Lower lobe of right lung (tissue), 2 donors: ENCODE measurements at places on chromosomes 3 and 15.

GRCh38 chr15:76200083-76200465, 111.2 kb downstream of the ETFA start:
- DNase-seq: no peak

DNA sequence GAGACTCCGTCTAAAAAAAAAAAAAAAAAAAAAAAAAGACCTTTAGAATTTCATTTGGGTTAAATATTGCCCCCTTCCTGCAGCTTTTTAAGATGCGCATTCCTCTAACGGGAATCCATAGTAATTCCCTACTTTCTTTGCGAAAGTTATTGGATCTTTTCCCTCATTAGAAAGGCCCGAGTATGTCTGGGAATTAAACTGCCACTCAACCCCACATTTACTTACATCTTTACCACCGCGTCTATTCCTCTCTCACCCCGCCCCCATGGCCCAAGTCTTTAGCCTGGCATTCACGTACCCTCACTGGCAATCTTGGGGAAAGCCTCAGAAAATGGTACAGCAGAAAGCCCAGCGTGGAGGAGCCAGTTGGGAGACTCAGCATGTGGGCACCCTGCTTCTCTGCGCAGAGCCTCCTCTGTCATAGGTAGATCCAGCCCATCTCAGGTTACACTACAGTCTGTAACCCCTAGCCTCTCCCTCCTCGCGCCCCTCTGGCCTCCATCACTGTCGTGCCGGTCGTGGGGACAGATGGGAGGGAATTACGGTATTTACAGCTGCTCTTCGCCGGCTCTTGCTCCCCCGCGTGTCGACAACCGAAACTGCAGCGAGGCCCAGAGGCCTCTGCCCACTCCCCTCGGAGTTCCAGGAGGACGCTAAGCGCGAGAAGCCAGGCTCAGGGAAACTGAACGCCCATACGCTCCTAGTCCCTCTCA, 6.4 kb upstream of the ANKDD1A start:
- DNase-seq: peak; percentile 85

GRCh38 chr15:66677336-66677735, 24.7 kb upstream of the SMAD6 start:
- no peak for DNase-seq

- DNase-seq: no peak
These were observed 21.2 kb downstream of the GCSAM start for GRCh38 chr3:112111785-112112402.

GRCh38 chr15:20106026-20106425, 435.6 kb downstream of the GOLGA6L6 start:
- peak; percentile 56 for DNase-seq

DNA sequence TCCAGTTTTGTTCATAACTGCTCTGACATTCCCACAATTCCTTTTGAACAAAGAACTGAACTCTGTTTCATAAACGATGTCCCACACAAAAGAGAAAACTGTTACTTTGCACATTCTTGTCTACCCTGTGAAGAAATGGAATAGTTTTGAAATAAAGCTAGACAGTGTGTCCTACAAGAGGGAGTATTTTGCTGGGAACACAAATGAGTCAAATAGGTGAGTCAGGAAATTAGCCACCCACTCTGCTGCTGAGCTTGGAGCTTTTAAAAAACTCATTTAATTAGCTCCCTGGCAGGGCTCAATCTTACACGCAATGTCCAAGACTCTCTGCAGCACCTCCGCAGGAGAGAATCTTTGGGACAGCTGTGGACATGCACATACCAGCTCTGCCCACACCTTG, 193.4 kb downstream of the SLC9A9 start:
- no peak for DNase-seq

DNA sequence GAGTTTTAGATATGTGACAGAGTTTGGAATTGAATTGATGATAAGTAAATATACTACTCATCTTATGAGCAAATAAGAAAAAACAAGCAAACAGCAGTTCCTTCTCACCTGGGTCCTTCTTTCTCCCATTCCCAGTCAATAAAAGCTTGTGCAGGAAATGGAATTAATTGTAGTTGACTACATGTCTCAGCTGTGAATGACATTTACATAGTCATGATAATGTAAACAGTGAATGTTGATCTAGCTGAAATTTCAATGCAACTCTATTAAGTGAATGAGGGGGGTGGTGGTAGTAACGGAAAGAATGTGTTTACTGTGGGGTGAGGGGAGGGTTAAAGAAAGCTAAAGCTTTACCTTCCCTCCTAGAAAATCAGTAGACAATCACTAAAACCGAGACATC, 76.2 kb downstream of the NFKBIZ start:
- no peak for DNase-seq

DNA sequence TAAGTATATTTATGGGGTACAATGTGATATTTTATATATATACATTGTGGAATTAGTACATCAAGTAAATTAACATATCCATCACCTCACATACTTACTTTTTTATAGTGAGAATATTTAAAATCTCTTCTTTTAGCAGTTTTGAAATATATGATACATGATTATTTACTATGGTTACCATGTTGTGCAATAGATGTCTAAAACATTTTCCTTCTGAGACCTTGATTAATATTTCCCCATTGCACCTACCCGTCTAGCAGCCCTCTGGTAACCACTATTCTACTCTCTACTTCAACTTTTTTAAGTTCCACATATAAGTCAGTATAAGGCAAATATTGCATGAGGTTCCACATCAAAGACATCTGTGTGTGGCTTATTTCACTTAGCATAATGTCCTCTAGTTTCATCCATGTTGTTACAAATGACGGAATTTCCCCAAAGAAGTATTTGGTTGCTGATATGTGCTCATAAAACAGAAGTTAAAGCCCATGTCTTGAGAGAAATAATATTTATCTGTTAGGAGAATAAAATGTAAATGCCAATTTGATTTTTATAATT, 29.6 kb upstream of the NFKBIZ start:
- no peak for DNase-seq

DNA sequence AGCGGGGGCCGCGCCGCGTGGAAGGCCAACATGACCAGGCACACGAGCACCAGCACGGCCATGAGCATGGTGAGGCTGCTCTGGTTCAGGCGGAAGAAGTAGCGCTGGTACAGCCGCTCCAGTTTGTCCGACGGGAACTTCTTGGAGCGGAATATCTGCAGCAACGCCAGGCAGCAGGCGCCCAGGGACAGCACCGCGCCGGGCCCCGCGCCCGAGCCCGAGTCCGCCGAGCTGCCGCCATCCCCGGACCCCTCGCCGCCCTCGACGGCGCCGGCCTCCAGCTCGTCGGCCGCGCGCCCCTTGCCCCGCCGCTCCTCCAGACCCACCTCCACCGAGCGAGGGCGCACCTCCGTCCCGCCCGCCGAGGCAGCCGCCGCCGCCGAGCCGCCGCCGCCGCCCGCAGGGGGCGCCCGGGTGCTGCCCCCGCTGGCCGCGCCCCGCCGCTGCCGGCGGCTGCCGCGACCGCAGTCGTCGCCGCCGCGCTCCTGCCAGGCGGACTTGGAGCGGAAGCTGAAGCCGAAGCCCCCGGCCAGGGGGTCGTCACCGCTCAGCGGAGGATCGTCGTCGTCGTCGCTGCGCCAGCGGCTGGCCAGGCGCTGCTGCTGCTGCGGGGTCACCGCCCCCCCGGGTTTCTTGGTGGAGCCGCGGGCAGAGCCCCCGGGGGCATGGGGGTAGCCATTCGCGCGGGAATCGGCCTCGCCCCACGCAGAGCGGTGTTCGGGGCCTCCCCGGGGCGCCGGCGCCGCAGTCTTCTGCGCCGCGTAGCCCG, 957 bp downstream of the ADCY5 start:
- no peak for DNase-seq

DNA sequence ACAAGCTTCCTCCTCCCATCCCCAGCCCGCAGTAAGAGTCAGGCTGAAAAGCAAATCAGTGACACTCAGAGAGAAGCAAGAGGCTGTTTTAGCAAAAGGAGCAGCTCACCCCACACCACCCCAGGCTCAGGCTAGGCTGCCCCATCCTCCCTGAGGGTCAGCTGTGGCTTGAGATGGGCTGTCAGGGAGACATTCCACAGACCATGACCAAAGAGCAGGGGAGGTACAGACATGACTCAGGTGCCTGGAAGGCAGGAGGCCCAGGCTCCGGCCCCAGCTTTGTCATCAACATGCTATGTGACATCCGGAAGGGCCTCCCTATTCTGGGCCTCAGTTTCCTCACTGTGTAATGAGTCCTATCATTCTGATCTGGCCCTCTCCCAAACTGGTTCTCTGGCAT, 24.7 kb downstream of the HCN4 start:
- no peak for DNase-seq

DNA sequence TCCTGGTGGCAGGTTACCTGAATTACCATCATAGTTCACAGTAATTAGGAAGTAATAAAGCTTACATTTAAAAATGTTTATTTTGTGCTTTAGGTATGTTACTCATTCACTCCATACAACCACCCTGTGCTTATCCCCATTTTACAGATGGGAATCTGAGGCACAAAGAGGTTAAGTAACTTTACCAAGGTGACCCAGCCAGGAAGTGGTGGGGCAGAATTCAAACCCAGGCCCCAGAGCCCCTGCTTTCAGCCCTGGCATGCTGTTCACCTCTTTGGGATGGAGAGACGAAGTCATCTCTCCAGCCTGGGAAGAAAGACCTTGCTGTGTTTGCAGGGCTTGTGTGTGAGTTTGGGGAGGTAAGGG, 285.6 kb upstream of the TPM1 start:
- no peak for DNase-seq

DNA sequence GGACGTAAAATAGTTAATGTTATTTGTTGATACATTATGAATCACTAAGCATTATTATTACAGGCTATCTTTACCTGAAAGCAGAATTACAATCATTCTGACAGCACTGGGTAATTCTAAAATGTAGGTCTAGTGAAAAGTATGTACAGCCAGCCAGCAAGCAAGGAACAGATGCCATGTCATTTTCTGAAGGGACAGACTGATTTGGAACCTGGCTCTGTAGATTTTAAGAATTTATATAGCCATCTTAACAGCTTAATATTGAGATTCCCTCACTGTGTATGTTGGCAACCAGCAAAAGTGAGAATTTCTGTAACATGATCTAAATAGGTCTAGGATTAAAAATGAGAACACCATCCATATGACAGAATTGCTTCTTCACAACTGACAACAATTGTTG, 359.4 kb downstream of the ZIC4 start:
- no peak for DNase-seq

GRCh38 chr3:194874206-194874605, 188.5 kb downstream of the FAM43A start:
- DNase-seq: no peak

DNA sequence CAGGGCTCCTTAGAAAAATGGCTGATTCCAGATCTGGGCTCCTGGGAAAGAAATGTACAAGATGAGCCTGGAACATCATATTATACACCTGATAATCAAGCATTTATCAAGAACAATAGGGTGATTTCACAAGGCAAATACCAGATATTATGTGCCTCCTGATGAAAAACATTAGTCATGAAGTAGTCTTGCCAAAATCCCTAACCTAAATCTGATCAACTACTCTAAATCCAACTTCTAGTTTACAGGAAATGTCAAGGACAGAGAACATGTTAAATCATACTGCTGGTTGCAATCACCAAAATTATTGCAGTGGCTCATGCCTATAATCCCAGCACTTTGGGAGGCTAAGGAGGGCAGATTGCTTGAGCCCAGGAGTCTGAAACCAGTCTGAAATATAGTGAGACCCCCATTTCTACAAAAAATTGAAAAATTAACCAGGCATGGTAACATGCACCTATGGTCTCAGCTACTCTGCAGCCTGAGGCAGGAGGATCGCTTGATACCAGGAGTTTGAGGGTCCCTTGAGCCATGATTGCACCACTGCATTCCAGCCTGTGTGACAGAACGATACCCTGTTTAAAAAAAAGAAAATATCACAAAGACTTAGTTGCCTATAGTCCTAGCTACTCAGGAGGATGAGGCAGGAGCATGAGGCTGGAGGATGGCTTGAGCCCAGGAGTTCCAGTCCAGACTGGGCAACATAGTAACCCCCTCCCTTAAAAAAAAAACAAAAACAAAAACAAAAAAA, 34.9 kb upstream of the ATP13A3 start:
- DNase-seq: no peak

GRCh38 chr3:41575724-41576123, 376.4 kb downstream of the CTNNB1 start:
- no peak for DNase-seq

GRCh38 chr3:50408443-50408944, 49.2 kb upstream of the TMEM115 start:
- DNase-seq: no peak

DNA sequence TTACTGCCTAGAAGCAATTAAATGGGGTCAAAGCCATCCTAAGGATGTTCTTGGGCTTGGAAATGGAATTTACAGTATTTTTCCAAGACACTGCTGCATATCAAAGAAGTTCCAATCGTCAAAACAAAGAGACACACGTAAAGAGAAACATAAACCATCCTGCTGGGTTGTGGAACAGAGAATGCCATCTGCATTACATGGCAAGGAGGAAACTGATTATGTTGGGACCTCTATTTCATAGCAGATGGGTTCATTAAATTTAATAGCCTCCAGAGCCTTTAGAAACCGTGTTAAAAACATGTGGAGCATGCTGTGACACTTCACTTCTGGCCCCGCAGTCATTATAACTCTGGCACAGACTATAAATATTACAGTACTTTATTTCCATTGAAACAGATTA, 154.6 kb downstream of the LRTM1 start:
- no peak for DNase-seq

DNA sequence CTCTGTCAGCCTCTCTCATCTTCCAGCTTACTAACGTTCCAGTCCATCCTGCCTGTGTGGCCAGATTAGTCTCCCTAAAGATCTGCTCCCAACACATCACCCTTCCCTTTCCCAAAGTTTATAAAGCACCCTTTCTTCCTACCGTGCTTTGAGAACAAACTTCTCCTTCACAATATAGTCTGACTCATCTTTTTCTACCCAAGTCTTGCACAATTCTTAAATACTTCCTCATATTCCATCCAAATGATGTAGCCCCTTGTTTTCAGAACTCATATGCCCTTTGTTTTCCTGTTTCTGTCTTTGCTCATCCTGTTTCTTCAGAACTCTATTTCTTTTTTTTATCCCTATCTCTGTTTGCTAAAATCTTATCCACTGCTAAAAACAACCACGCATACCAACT, 326.8 kb downstream of the MFSD1 start:
- no peak for DNase-seq

DNA sequence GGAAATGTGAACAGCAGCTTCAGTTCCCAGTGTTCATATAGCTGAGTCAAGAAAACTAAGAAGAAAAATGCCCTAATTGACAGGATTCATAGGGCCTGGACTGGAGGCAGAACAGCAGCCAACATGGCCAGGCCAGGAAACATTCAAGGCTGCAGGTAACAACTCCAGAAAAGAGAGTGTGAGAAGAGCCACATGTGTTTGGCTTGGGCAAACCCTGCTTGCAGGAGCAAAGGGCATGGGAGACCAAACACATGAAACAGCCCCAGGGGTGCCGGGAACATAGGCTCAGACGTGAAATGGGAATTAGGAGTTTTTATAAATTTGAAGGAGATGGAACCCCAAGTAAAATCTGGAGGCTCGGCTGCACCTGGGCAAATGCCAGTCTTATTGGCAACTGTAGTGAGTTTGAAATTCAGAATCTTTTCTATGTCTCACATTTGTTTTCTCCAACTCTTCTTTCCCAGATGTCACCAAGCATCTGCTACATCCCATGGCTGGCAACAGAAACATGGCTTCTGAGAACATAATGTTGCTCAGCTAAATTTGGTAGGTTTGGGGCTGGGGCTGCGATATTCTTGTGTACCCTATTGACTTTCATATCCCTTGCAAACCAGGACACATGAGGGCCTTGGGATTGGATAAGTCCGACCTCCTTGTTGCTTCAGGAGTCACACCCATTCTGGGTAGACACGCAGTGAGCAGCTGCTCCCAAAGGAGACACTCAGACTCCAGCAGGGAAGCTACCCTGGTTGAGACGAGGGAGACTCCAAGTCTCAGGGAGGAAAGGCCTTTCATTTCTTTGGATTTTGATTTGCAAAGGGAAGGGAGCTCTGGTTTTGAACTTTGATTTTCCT, 98.9 kb upstream of the CLSTN2 start:
- DNase-seq: no peak
